Activated CD8-positive, alpha-beta memory T cell treated with anti-CD3 and anti-CD28 coated beads for 24 hours (primary cell): ENCODE measurements at places on chromosomes 3 and 15.
A peak's percentile ranks its signal among the peaks of the same experiment; 100 is the strongest.

GRCh38 chr15:83283138-83283812, 1.2 kb downstream of the BNC1 start:
- DNase-seq: no peak

GRCh38 chr15:33234020-33234461, 39.5 kb upstream of the FMN1 start:
- DNase-seq: no peak

DNA sequence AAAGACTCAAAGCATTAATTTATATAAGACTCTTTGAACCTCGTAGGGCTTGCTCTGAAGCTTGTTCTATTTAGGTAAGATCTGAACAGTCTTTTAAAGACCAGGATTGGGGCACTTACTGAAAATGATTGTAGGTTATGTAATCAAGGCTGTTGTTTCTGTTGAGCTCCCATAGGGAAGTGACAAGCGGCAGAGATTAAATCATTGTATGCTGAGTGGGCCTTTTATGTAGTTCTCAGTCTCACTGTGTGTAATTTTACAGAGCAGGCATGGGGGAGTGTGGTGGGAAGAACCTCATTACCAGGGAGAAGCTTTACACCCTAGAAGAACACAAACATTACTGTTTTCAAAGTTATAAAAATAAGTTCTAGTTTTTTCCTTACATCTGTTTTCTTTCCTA, 160.0 kb upstream of the SNTN start:
- no peak for DNase-seq

- no peak for DNase-seq
Observed at GRCh38 chr3:65674226-65674625, 364.5 kb downstream of the MAGI1 start.

- no peak for DNase-seq
Observed at GRCh38 chr15:68935400-68935937, 5.1 kb downstream of the SPESP1 start.

DNA sequence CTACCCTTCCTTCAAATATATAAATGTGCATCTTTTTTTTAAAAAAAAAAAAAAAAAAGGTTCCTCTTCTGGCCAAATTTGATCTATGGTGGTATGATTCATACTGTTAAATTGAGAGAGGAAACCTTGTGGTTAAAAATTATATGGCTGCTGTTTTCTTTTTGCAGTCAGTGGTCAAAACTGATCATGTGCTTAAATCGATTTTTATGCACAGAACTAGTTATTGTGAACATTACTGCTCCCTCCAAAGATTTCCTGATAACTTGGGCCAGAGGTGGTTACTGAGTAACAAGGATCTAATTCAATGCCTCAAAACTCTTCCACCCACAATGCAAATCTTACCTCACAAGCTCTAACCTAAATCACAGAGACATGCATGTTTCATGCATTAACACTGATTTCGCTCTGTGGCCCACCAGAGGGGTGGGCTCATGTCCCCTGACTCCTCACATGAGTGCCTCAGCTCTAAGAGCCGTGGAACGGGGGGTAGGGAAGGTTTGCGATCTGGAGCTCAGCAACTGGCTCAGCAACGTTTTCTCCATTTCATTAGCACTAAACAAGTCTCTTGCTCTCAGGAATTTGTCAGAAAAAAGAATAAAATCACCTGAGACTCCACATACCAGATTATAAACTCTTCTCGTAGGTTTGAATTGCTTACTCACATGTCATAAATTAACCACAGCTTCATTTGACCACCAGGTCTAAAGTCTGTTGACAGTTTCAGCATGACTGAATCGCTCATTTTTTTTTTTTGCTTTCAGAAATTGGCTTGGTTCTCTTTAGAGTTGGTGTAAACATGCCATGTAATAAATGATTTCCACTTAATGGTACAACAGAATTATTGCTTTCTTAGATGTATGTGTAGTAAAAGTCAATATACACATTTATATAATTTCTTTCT, 280.4 kb downstream of the CD47 start:
- DNase-seq: no peak

DNA sequence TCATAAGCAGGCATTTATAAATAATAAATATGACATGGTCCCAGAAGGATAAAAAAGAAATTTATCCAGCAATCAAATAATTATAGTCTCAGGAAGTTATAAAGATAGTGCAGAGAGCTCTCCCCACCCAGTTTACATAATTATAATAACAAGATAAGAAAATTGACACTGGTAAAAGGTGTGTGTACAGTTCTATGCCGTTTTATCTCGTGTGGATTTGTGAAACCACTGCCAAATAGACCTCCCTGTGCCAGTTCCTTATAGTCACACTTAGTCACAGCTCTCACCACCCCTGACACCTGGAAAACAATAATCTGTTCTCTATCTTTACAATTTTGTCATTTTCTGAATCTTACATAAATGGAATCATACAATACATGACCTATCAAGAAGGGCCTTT, 320.1 kb downstream of the KBTBD8 start:
- no peak for DNase-seq

DNA sequence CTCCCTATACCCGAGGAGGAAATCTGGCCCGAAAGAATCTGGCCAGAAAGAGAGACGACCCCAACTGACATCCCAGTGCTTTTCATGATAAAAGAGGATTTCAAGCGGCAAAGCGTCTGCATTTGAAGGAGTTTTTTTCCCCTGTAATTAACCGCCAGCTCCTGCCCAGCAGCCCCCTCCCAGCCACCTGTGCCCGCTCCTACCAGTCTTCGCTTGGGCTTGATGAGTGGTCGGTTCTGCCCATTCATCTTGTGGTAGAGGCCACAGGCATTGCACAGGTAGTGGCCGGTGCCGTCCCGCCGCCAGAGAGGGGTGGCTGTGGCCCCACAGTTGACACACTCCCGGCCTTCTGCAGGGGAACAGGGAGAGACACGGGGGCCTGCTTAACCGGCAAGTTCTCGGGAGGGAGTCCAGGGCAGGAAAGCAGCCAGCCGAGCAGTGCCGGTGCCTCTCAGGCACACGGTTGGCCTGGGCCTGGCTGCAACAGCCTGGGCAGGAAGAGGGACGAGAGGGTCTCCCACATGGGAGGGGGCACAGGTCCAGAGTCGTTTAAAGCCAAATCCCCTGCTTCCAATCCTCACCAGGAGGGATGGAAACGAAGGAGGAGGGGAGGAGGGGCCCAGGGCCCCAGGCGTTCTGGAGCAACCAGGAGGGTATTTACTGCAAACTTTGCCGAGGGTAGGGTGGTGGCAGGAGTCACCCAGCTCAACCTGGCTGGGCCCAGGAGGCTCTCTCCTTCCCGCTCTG, 9.2 kb downstream of the GATA2 start:
- no peak for DNase-seq

DNA sequence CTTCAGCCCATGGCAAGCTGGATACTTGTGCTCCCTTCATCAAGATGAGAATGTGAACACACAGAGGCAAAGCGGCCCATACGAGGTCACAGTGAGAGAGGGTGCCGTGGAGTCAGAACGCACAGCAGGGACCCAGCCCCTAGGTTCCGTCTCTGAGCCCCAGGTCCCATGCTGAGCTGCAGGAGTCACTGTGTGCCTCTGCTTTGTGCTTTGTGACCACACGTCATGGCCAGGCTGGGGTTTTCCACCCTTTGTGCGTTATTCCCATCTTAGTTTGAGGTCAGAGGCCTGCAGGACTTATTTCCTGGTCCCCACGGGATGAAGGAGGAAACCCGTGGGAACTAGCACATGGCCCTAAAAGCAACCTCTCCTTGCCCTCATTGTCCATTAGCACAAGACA, 140.3 kb downstream of the TJP1 start:
- peak; percentile 4 for DNase-seq

DNA sequence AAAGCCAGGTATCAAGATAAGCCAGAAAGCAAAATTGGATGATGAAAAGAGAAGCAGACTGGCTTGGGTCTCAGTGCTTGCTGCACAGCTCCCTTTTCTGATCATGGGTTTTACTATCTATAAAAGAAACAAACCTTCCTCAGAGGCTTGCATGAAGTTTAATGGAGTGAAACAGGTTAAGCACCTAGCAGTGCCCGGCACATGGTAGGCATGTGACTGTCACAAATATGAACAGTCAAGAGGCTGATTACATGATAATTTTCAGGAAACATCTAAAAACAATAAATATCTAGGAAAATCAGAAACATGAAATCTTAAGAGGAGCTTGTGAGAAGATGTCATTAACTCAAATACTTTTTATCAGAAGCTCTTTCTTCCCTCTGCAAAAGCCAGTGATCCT, 519.2 kb downstream of the EPHB1 start:
- no peak for DNase-seq

- no peak for DNase-seq
Observed at GRCh38 chr3:25768851-25769250, 14.4 kb downstream of the NGLY1 start.

- DNase-seq: no peak
Observed at GRCh38 chr15:33994005-33994615, 25.8 kb downstream of the CHRM5 start.

DNA sequence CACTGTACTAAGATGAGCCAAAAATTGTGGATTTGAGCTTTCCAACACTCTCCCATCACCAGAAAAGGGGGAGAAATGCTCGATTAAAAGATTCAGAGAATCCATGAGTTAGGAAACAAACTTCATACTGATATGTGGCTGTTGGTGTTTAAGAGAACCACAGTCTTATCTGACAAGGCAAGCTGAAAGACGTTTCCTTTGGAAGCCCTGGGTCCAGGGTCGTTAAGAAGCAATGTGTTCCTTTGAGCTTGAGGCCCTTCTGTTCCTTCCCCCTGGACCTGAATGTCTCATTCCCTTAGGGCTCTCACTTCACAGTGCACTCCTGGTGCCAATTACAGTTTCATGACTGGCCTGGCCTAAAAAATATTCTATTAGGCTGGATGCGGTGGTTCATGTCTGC, 524.8 kb upstream of the PPP2R3A start:
- DNase-seq: no peak

DNA sequence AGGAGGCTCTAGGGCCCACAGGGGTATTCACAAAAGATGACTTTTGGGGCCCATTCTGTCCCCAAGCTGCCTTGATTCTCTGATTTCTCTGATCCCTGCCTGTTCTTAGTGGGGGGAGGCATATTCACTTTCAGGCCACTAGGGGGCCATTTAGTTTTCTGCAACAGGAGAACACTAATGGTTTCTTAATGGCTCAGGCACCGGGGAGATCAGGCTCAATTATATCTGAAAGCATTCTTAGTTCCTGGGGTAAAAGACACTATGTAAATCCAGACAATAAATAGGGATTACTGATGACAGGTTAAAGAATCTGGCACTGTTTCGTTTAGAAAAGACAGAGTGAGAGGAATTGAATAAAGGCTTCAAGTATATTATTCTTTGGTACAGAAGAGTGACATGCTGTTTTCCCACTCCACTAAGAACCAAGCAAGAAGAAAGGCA, 2.5 kb upstream of the INAFM2 start:
- DNase-seq: no peak

- no peak for DNase-seq
Observed at GRCh38 chr3:414063-414462, 217.5 kb downstream of the CHL1 start.

DNA sequence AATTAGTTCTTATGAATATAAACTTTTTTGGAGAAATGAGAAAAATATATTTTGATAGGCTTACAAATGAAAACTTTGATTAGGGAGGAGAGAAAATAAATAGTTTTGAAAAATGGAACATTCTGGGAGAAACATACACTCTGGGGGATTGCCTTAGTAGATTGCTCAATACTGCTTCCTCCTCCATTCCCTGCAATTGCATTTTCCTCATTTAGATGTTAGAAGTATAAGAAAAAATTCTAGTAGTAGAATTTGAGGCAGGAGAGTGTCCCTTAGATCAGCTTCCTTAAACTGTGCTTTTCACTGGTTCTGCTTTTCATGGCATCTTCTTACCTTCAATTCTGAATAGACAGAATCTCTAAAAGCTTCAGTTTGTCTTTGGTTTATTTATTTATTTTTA, 46.2 kb upstream of the CTDSPL2 start:
- DNase-seq: no peak

DNA sequence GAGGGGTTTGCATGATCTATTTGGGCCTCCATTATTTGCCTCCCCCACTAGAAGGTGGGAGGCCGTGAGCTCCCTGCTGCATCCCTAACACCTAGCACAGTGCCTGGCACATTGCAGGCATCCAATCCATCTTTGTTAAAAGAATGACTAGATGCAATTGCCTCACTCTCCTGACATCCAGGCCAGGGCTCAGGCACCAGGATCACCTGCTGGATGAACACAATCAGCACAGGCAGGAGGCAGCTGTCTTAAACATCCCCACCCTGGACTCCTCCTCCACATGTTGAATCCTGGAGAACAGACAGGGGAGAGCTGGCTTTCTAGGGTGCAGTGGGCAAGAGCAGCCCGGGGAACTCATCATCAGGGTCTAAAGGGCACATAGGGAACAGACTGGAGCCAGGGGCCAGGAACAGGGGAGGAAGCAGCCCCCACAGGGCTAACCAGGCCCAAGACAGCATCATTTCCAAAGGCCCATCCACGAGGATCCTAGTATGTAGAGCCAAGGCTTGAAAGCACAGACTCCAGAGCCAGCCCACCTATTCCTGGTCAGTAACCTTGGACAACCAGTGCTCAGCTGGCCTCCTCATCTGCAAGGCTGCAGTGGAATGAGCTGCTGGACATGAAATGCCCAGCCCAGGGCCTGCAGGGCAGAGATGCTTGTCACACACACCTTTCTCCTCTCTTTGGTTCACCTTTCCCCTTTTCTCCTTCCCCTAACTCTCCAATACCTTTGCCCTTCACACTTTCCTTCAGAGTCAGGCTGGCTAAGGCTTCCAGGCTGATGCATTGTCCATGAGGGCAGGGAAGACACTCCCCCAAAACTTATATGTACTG, 254.4 kb upstream of the TLE3 start:
- DNase-seq: peak; percentile 49

DNA sequence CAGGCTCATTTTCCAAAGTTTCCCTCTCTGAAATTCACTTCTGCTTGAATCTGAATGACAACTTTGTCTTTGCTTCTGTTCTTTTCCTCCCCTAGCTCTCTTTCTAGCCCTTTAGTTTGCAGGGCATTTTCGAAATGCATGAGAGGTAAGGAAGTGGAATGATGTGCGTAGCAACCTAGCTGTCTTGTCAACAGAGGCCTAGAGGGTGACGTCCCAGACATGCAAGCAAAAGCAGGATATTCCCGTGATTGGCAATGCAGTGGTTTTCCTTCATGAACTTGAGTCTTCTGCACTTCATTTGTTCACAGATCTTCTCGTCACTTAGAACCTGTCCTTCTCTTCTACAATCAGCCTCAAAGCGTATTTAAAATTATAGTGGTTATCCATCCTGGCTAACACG, 51.9 kb upstream of the PPP4R2 start:
- DNase-seq: no peak

DNA sequence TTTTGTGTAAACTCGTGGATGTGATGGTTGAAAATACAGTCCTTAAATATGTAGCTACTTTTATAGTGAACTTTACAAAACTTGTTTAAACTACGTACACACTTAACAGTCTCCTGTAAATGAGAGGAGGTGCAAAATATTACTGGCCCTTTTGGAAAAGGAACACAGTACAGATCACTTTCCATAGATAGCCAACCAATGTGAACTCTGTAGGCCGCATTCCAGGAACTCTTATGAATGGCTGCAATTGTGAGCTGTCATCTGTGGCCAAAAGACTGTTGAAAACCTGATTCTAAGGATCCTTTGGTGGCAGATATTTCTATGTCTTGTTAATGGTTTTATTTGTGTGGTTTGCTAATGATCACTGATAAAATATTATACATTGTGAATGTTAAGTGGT, 6.2 kb downstream of the TSC22D2 start:
- DNase-seq: no peak
